Parietal lobe (tissue), 2 donors: ENCODE measurements at places on chromosomes 7 and 10. TPM values are rescaled to one million over a fixed set of nuclear protein-coding genes. Genes with fewer than 3 reads are reported as not detected.

The ZNF92 gene
- 44.1 TPM for total RNA-seq

The MKI67 gene
- 8.5 TPM for total RNA-seq

The PARP12 gene
- 7.5 TPM for total RNA-seq

The STYXL1 gene
- total RNA-seq = 16.0 TPM

The AZGP1 gene
- total RNA-seq = not detected

The XRCC2 gene
- total RNA-seq = 6.9 TPM
